Mucosa of gallbladder (tissue), 1 donor: ENCODE measurements at places on chromosomes 13 and 19.

- DNase-seq = no peak
Observed at GRCh38 chr13:113210833-113211232, 1.4 kb downstream of the CUL4A start.

DNA sequence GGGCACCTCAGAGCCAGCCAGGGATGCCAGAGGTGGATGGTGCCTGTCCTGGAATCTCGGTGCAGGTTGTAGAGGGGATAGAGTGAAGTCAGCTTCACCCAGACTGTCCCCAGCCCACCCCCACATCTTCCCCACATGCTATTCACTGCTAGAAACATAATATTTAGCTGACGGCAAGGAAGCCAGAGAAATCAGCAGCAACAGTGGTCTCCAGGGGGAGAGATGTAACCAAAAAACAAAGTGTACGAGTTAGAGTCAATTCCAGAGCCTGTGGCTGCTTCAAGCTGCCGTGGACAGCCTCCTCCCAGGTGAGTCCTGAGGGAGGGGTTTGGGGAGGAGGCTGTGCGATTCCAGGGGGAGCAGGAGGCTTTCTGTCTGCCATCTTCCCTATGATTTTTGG, 97.6 kb downstream of the ZNF536 start:
- DNase-seq = no peak

- DNase-seq = no peak
Observed at GRCh38 chr13:27791146-27791900, 960 bp upstream of the GSX1 start.

DNA sequence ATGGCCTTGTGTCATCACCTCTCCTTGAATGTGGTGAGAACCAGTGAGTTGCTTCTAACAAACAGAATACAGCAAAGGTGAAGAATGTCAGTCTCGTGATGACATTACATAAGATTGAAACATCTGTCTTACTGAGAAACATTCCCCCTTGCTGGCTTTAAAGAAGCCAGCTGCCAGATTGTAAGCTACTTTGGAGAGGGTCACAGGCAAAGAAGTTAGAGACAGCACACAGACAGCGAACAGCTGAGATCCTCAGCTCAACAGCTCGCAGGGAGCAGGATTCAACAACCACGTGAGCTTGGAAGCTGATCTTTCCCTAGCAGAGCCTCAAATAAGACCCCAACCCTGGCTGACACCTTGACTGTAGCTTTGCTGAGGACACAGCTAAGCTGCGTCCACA, 367.9 kb downstream of the LIG4 start:
- DNase-seq = no peak

GRCh38 chr19:55591555-55591954, 7.8 kb downstream of the FIZ1 start:
- DNase-seq = no peak

DNA sequence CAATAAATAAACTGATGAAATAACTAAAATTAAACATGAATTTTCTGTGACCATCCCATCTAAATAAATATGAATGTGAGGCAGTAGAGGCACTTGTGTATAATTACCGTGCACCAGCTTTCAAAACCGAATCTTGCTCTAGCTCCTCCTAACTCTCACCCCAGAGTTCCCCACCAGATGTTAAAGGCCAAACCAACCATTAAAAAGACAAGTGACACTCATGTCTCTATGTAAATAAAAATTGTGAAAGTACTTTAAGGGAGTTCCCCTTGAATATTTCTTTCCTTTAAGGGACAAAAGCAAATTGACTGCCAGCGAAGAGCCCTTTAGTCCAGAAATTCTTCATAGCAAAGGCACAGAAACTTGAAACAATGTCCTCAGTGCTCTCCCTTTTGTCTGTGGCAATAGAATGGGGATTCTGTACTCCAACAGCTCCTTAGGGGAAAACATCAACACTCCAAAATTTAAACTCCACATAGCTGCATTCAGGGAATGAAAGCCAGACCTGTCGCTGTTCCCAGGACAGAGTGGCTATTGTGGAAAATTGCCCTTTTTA, 101.7 kb upstream of the SOX21 start:
- DNase-seq = no peak

DNA sequence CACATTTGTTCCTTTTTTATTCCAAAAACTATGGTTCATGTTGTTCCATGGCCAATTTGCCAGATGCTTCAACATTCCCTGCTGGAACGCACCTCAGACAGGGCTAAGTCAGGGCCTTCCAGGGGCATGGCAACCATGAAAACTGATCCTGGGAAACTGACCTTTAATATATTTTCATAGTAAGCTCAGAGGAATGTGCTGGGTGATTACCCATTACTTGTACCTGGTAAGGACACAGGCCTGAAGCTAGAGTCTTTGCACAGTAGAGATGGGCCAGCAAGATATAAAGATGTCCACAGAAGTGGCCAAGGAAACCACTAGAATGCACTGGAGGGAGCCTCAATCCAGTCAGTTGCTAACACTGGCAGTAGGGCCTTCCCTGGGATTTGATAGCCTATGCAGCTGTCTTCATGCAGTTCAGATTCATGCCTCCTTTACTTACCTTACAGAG, 353.1 kb downstream of the ENOX1 start:
- DNase-seq = no peak

- no peak for DNase-seq
Observed at GRCh38 chr13:102933523-102933922, 87.7 kb downstream of the ERCC5 start.

- no peak for DNase-seq
Observed at GRCh38 chr19:13963603-13964105, 11.3 kb downstream of the DCAF15 start.

DNA sequence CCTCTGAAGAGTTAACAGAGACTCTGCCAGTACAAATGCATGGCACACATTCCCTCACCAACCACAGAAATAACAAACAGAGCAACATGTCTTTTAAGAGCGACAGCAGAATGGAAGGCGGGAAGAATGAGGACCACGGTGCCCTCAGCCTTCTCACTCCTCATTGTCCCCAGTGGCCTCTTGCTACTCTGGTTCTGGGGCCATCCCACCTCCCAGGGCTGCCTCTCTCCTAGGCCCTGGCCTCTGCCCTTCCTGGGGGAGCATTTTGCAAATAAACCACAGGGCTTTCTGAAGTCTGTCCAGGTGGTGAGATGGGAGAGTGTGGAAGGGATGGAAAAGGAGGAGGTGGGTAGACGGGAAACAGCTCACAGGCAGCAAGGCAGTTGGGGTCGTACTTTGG, 28.3 kb downstream of the CYP2B6 start:
- no peak for DNase-seq

DNA sequence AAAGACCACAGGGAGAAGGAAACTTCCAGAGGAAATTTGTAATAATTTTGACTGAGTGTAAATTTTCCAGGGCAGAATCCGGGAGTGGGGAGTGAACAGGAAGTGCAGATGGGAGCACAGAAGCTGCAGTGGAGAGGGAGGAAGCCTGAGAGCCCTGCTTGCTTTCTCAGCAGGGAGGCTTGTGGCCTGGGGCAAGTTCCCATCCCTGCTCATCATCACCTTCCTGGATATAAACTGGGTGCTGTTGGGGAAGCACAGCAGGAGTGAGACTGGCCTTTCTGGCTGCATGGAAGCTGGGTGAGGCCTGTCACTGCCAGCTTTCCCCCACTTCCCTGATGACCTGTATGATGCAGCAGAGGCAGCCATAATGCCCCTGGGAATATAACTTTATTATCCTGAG, 532.9 kb downstream of the SLITRK6 start:
- DNase-seq = no peak

- DNase-seq = no peak
Observed at GRCh38 chr13:66532845-66533244, 697.3 kb downstream of the PCDH9 start.

- DNase-seq = no peak
Observed at GRCh38 chr19:53907193-53907581, 1.9 kb upstream of the CACNG7 start.

GRCh38 chr13:64767054-64767453, 2463.1 kb downstream of the PCDH9 start:
- no peak for DNase-seq

- no peak for DNase-seq
Observed at GRCh38 chr13:99855526-99856420, 115.8 kb downstream of the ZIC5 start.
